Articular chondrocyte of knee joint (primary cell): ENCODE measurements at places on chromosomes 4 and X. TPM values are rescaled to one million over a fixed set of nuclear protein-coding genes. Genes with fewer than 3 reads are reported as not detected.

Gene MAGEC3
- not detected in 2 replicates for total RNA-seq

Gene GLRA3
- not detected in 2 replicates for total RNA-seq

Gene POF1B
- total RNA-seq, result not detected in 2 replicates

Gene TLR10
- not detected in 2 replicates for total RNA-seq

Gene TBC1D8B
- total RNA-seq, result 17.1 and 17.9 TPM in 2 replicates

Gene IL2RG
- total RNA-seq, result 0.13 and 0.32 TPM in 2 replicates

Gene FAM149A
- 13.6 and 14.4 TPM in 2 replicates for total RNA-seq

Gene STATH
- not detected in 2 replicates for total RNA-seq

Gene NAA11
- total RNA-seq, result not detected in 2 replicates

Gene PNMA6F
- not detected in 2 replicates for total RNA-seq

Gene PRDM5
- total RNA-seq, result 26.9 and 31.5 TPM in 2 replicates

Gene SPCS3
- total RNA-seq, result 112 and 132 TPM in 2 replicates

Gene RAB33A
- 1.5 and 3.7 TPM in 2 replicates for total RNA-seq

Gene DTHD1
- total RNA-seq, result not detected in 2 replicates

Gene FGB
- not detected in 2 replicates for total RNA-seq

Gene SCML2
- 3.8 and 4.2 TPM in 2 replicates for total RNA-seq

Gene ZCCHC18
- total RNA-seq, result 0.22 and 0.26 TPM in 2 replicates

Gene HSFX3
- not detected in 2 replicates for total RNA-seq

Gene MAMLD1
- 6.0 and 8.9 TPM in 2 replicates for total RNA-seq

Gene CPZ
- total RNA-seq, result 10.8 and 11.6 TPM in 2 replicates

Gene CENPE
- total RNA-seq, result 15.7 and 24.3 TPM in 2 replicates

Gene ANXA5
- 1,150 and 1,477 TPM in 2 replicates for total RNA-seq

Gene FRAS1
- total RNA-seq, result under 0.01 and 0.11 TPM in 2 replicates

Gene RIBC1
- total RNA-seq, result 0.26 and 0.54 TPM in 2 replicates

Gene C4orf51
- total RNA-seq, result not detected in 2 replicates

Gene POLN
- 3.1 and 3.9 TPM in 2 replicates for total RNA-seq

Gene SUPT20HL2
- 0.11 TPM in 1 of 2 replicates, not detected in the other for total RNA-seq

Gene SPP1
- total RNA-seq, result 0.32 and 0.39 TPM in 2 replicates
